HFFc6 (cell line): ENCODE measurements at places on chromosomes 2 and 18.
A peak's percentile ranks its signal among the peaks of the same experiment; 100 is the strongest.

DNA sequence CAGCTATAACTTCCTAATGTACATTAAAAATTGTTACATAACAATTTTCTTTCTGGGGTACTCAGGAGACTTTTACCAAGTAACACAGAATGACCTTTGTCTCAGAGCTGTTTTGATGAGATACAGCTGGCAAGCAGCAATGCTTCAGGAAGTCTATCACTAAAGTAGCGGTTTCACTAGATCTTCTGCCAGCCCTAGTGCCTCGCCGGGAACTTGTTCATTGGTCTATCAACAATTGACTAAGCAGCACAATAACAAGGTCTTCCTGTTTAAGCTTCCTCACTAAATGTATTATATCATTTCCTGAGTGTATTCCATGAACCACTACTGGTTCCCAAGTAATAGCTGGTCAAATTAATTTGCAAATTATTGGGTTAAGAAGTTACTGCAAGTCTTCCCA lies 69.2 kb downstream of the TRIP12 start:
- no peak overlapping the region for H3K4me3 ChIP-seq
- H3K27me3 ChIP-seq: no peaks in the 10 kb centered on the region
- peaks cover 36% of the 10 kb centered on the region for H3K36me3 ChIP-seq
- DNase-seq: peak; percentile 35
- peaks cover 59% of the 10 kb centered on the region for H3K4me1 ChIP-seq

GRCh38 chr18:51525453-51526225 lies 328.2 kb upstream of the MEX3C start:
- H3K4me1 ChIP-seq: no peaks in the 10 kb centered on the region
- H3K27me3 ChIP-seq: no peaks in the 10 kb centered on the region
- H3K27ac ChIP-seq: no peak overlapping the region
- DNase-seq: no peak
- H3K36me3 ChIP-seq: no peaks in the 10 kb centered on the region
- H3K4me3 ChIP-seq: no peak overlapping the region

DNA sequence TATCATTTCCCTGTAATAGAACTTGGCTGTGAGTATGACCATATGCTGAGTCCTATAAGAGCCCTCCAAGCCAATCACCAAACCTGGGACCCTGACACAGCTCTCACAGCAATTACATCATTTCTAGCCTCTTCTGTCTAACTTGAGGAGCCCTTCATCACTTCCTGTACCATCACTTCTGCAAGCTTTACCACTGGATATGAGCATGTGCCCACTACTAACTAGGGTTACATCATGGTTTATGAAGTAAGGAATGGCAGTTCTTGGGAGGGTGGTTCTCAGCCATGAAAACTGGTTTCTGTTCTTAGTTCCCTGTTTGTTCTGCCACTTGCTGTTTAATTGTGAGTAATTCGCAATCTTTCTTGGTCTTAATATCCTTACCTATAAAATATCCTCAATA lies 31.0 kb upstream of the EPB41L3 start:
- H3K4me3 ChIP-seq: no peak overlapping the region
- H3K4me1 ChIP-seq: no peaks in the 10 kb centered on the region; the same call in 1 of the 2 replicates
- no peak for DNase-seq
- H3K36me3 ChIP-seq: no peaks in the 10 kb centered on the region

DNA sequence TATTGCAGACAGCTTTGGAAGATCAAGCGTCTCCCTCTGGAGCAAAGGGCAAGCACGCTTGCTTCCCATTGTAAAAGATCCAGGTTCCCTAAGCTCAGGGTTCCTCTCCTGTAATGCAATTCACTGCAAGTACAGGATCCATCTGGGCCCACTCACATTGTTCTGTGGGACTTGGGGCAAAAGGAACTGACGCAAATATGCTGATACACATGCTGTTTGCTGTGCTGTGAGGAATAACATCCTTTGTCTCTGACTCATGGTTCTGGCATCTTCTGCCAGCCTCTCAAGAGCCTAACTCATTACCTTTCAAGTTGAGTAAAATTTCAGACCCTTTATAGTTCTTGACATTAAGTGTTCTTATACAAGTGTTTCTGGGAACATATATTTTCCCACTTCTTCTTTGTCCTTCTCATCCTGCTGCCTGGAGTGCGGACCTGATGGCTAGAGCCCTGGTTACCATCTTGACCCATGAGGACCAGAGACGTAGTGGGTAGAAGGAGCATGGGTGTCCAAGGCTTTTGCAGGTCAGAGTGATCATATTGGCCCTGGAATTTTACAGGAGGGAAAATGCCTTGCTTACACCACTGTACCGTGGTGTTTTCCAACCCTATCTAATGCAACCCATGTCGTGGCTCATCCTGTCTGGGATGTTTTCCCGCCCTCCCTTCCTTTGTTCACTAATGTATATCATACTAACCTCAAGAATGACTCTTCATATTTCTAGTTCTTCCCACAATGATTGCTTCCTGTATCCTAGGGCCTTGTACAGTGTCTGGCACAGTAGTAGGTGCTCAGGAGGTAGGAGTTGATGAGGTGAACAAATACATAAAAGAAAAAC lies 145.7 kb upstream of the GLI2 start:
- peaks cover 14% of the 10 kb centered on the region for H3K36me3 ChIP-seq
- H3K27ac ChIP-seq: peak overlapping the region; percentile 93
- H3K4me1 ChIP-seq: peaks cover 48% of the 10 kb centered on the region
- DNase-seq: peak; percentile 93

GRCh38 chr18:50199921-50200320 lies 5.0 kb upstream of the MYO5B start:
- no peak overlapping the region for H3K27ac ChIP-seq
- no peak for DNase-seq
- no peaks in the 10 kb centered on the region for H3K4me1 ChIP-seq
- no peaks in the 10 kb centered on the region for H3K36me3 ChIP-seq
- H3K27me3 ChIP-seq: peaks cover 12% of the 10 kb centered on the region
- H3K4me3 ChIP-seq: no peak overlapping the region

DNA sequence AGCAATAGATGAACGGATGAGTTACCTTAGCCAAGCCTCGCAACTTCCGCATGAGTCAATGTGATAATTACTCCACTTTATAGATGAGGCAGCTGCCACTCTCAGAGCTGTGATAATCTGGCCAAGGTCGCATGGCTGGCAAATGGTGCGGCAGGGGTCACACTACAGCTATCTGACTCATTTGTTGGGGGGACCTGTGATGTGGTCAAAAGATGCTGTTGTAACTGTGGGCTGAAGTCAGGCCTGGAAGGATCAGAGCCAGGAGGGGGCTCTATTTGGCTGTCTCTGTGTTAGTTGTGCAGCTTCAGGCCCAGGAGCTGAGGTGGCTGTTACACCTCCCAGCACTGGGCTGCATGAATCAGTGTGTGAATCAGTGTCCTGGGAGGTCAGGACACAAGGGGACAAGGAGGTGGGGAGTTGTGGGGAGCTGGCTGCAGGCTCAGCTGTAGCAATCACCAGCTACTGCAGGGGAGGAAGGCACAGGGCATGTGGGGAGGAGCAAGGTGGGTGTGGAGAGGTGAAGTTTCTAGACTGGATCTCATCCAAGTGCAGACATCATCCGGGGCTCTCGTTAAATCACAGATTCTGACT lies 33.1 kb downstream of the NGEF start:
- peaks cover 17% of the 10 kb centered on the region for H3K4me1 ChIP-seq
- DNase-seq: peak; percentile 80
- H3K4me3 ChIP-seq: no peak overlapping the region; the same call in 1 of the 2 replicates
- peaks cover 22% of the 10 kb centered on the region for H3K27me3 ChIP-seq

DNA sequence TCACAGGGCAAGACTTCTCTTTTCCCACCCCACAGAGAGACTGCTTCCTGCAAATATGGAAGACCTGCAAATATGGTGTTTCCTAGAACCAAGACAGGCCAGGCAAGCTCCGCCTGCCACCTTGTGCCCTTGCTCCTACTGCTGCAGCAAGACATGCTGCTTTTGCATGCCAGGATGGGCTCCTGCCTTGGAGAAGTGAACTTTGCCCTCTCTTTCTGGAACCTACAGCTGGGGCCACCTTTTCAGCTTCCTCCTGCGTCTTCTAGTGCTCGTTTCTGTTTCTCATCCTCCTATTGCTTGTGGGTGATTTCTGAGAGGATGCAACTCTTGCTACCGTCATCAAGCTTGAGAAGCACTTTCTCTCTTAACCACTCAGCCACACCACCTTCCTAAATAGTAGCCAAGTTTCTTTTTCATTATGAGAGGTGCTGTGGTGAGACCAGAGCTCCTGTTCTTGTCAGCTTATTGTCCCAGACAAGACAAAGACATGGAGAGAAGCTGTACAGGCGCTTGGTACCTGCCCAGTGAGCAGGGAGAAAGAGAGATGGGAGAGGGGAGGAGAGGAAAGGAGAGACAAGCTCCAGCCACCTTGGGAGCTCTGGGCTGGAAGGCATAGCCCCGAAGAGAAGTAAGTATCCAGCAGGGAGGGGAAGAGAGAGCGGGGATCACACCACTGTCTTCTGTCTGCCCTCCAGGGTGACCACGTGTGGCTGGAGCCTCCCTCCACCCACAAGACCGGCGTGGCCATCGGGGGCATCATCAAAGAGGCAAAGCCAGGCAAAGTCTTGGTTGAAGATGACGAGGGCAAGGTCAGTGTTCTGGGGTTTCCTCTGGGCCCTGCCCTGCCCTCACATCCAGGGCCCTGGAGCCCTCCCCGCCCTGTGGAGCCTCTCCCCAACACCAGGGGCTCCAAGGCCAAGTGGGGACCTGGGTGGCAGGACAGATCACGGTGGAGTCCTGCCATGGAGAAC lies 28.3 kb downstream of the MYO7B start:
- DNase-seq: no peak
- H3K27ac ChIP-seq: no peak overlapping the region
- H3K4me1 ChIP-seq: no peaks in the 10 kb centered on the region
- H3K4me3 ChIP-seq: no peak overlapping the region

- H3K36me3 ChIP-seq: 0 out of 2 replicates have a peak, but pooled peaks cover 4% of the 10 kb centered on the region
- peak overlapping the region; percentile 98 for H3K27ac ChIP-seq
- peak; percentile 64 for DNase-seq
- H3K4me3 ChIP-seq: peak overlapping the region; percentile 85
Observed at GRCh38 chr2:74843899-74844298, 10.0 kb downstream of the HK2 start.

- no peak for DNase-seq
- peaks cover 61% of the 10 kb centered on the region for H3K36me3 ChIP-seq
- H3K27me3 ChIP-seq: no peaks in the 10 kb centered on the region
Observed at GRCh38 chr2:62845256-62845655, 139.7 kb downstream of the EHBP1 start.

DNA sequence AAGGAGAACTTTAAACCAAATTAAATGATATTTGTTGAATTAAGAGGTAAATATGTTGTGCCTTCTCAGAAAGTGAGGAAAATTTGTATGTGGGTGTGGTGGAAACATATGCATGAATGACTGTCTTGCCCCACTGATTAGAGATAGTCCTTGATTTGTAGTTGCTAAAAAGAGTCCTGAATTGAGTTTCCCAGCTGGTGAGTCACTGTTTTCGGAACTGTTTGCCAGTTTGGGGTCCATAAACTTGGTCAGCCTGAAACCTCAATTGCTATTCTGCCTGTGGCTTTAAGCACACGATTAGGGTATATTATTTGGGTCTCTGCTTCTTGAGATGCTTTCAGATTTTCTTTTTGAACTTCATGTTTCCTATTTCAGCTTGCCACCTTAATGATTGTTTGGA lies 53.3 kb downstream of the PIKFYVE start:
- no peak overlapping the region for H3K4me3 ChIP-seq
- no peak for DNase-seq
- H3K4me1 ChIP-seq: peaks cover 10% of the 10 kb centered on the region
- H3K27me3 ChIP-seq: no peaks in the 10 kb centered on the region; the same call in 1 of the 2 replicates
- H3K36me3 ChIP-seq: peaks cover 34% of the 10 kb centered on the region
- no peak overlapping the region for H3K27ac ChIP-seq

- H3K4me3 ChIP-seq: no peak overlapping the region
- DNase-seq: peak; percentile 6
Observed at GRCh38 chr2:73971722-73972121, 13.0 kb upstream of the TET3 start.

DNA sequence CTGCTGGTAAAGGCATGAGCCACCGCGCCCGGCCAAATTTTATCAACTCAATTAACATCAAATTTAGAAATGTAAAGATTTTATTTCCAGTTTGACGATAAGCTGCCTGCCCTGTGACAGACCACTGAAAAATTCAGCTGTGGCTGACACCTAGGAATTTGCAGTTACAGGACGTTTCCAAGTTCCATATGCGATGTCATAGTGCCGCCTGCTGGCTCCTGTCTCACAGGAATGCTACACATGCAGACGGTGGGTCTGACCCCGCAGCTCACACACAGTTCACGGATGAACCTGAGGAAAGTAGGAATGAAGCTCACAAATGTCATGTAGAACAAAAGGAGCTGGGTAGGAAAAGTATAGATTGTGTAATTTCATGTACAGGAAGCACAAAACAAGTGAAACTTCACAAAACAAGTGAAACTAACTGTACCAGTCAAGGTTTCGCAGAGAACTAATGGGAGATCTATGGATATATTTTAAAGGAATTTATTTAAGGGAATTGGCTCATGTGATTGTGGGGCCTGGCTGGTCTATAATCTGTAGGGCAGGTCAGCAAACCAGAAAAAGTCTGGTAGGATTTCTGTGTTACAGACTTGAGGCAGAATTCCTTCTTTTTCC lies 13.2 kb upstream of the SEH1L start:
- H3K4me3 ChIP-seq: peak overlapping the region; percentile 73
- H3K36me3 ChIP-seq: no peaks in the 10 kb centered on the region
- peak; percentile 79 for DNase-seq
- no peak overlapping the region for H3K27ac ChIP-seq
- peaks cover 2% of the 10 kb centered on the region; the same call in 1 of the 2 replicates for H3K27me3 ChIP-seq
- peaks cover 21% of the 10 kb centered on the region for H3K4me1 ChIP-seq

DNA sequence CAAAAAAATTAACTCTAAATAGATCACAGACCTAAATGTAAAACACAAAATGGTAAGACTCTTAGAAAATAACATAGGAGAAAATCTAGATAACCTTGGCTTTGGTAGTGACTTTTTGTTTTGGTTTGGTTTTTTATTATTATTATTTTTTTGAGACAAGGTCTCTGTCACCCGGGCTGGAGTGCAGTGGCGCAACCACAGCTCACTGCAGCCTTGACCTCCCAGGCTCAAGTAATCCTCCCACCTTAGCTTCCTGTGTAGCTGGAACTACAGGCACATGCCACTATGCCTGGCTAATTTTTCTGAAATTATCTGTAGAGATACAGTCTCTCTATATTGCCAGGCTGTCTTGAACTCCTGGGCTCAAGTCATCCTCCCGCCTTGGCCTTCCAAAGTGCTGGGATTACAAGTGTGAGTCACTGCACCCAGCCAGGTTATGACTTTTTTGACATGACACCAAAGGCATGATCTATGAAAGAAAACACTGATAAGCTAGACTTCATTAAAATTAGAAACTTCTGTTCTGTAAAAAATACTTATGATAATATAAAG lies 88.0 kb downstream of the HNRNPLL start:
- no peak for DNase-seq
- H3K27ac ChIP-seq: no peak overlapping the region
- peaks cover 26% of the 10 kb centered on the region for H3K27me3 ChIP-seq

DNA sequence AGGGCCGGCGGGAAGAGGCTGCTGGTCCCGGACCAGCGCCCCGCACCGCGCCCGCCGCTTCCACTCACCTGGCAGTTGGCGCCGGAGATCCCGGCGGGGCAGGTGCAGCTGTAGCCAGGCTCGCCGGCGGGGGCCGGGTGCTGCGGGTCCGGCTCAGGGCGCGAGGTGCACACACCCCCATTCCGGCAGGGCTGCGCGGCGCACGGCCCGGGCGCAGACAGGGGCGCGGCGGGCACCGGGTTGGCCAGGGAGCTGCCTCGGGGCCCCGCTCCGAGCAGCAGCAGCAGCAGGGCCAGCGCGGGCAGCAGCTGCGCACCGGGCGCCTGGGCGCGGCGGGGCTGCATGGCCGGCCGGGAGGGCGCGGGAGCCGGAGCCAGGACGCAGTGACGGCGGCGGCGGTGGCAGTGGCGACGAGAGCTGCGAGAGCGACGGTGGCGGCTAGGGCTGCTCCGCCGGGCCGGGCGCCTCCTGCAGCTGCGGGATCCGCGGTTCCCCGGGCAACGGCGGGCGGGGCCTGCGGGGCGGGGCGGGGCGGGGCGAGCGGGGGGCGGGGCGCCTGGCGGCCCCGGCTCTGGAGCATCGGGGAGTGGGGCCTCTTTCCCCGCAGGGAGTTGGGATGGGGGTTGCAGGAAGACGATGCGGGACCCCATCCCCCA lies at the start of gene DNER:
Gene DNER (minus strand): TSS at position 476 of the 656 bp plus-strand sequence. CDS start 132 bp downstream, at position 344.
- no peak for DNase-seq
- H3K4me1 ChIP-seq: no peaks in the 10 kb centered on the region
